ENCODE measurements at places on chromosomes 2 and 18. TPM values are rescaled to one million over a fixed set of nuclear protein-coding genes. Genes with fewer than 3 reads are reported as not detected.

DNA sequence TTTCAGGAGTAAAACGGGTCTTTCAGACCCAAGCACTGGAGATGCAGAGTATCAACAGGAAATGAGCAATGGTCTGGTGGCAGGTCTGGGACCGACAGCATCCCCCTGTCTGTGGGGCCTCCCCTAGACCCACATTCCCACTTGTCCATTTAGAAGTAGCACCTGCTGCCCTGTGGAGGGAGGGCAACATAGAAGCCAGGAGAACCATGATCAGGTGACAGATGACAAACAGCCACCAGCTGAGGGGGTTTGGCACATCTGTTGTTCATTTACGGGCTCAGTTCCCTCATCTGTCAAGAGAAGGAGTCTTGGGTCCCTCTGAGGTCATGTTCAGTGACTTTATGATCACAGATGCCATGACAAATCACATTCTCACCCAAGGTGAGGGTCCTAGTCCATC is 77.9 kb upstream of the SLC66A3 start:
- DNase-seq, result no peak

Gene LTBP1
- total RNA-seq, result 23.5 TPM

DNA sequence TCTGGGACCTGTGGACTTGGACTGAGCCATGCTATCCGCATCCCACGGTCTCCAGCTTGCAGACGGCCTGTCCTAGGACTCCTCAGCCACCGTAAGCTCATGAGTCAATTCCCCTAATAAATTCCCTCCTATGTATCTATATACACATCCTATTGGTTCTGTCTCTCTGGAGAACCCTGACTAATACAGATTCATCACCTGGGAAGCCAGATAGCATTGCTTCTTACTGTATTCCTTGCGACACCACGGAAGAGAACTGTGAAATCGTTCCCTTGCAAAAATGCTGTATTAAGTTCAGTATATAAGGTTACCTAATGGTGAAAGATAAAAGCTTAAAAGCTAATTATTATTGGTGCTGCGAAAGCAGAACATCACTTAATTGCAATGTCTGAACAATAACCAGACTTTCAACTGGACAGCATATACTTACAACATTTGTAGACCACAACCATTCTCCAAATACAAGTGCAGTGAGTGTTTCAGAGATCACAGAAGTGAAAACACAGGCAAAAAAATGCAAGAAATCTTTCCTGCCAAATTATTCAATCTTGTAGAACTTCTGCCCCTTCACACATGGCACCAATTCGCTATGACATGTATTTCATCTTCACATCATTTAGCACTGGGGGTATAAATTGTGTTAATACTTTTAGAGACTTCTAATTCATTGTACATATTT is 352.9 kb downstream of the TXNL1 start:
- no peak for DNase-seq

DNA sequence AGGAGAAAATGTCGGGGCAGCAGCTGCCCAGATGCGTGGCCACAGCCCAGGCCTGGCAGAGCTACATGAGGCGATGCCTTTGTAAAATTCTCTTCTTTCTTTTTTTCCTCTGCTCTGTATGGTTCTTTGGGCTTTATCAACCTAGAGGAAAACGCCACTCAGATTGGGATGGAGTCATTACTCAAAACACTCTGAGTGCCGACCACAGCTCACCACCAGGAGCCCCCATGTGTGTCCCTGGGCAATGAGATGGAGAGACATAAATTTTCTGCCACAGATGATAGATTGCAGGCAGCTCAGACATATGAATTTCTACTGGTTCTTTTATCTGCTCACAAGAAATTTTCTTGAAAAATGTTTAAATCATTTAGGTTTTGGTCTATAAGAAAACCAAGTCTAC is 56.0 kb downstream of the PARD6G start:
- DNase-seq, result no peak

- DNase-seq, result no peak
These were observed 48.9 kb downstream of the CHST9 start for GRCh38 chr18:27136208-27136535.

Data from dorsolateral prefrontal cortex (tissue), 122 donors.